ENCODE measurements at places on chromosomes 6 and 20.
A peak's percentile ranks its signal among the peaks of the same experiment; 100 is the strongest.

DNA sequence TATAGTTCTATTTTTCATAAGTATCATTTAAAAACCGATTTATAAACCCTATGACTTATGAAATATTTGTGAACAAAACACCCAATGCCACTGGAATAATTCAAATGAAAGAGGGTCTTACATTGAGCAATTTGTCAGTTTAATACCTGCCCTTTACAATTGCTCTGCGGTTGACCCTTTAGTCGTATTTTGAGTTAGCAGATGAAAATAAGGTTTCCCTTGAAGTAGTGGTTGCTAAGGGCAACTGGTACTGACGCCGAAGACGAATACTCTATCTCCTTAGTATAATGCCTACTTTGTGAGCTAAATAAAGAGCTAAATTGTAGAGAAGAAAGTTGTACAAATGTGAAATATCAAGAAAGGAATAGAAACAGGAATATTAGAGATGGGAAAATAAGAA is 69.4 kb downstream of the KCNQ5 start:
- no peak for DNase-seq

DNA sequence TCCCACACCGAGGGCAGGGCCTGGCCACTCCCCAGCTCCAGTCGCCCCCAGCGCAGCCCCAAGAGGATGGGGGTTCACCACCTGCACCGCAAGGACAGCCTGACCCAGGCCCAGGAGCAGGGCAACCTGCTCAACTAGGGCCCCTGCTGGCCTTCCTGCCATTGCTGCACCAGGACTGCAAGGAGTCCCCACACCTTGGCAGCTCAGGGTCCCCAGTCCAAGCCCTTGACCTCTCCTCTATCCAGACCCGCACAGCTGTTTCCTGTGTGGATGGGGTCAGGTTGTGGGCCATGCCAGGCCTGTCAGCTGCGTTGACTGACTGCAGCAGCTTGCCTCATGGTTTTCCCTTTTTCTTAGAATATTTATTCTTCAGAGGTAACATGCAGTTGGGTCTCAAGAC is 4.4 kb downstream of the LRRC73 start:
- no peak for DNase-seq

DNA sequence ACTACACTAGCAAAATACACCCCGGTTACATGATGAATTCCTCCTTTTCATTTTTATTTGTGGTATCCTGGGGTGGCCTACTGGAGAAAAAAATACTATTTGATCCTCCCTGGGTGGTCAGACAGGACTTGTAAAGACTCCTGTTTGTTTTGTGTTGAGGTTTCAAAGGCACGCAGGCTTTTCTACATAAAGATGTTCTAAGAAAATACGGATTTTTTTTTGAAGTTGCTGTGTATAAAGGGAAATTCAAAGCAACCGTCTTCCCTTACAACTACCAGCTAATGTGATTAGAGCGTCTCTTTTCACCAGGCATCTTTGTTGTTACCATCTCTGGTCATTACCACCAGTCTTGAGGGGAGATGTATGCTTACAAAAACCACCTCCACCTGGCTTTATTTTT is 187.1 kb downstream of the SOX4 start:
- no peak for DNase-seq

DNA sequence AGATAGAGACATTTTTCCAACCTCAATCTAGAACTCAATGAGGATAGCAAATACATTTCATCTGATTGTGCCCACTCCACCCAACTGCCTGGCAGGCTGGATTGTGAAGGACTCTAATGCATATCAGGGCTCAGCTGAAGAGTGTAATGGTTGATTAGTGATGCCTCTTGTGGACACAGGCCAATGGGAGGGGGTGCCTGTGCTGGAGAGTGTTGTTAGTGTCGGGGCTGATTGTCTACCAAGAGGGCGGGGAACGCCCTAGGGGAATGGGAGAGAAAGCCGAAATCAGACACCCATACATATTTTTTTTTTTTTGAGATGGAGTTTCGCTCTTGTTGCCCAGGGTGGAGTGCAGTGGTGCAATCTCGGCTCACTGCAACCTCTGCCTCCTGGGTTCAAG is 103.7 kb upstream of the SALL4 start:
- no peak for DNase-seq

- DNase-seq = no peak
Measured at GRCh38 chr6:154239392-154239791, 117.2 kb downstream of the IPCEF1 start.

GRCh38 chr6:32982084-32982701 is 13.8 kb downstream of the BRD2 start:
- no peak for DNase-seq

GRCh38 chr20:35373661-35374060 is 38.1 kb downstream of the UQCC1 start:
- no peak for DNase-seq

GRCh38 chr6:84026721-84027164 is 6.8 kb upstream of the MRAP2 start:
- DNase-seq = no peak

DNA sequence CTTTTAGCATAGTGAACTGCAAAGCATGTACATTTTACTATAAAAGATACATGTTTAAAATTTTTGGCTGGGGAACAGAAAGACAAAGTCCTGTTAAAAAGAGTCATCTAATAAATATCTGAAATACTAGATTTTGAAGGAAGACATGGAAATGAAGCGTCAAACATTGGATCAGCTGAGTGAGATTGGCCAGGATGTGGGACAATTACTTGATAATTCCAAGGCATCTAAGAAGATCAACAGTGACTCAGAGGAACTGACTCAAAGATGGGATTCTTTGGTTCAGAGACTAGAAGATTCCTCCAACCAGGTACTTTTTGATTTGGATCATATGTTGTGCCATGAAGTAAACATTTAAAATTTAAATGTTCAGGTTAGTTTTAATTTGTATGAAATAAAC is 162.3 kb downstream of the UTRN start:
- DNase-seq = no peak

DNA sequence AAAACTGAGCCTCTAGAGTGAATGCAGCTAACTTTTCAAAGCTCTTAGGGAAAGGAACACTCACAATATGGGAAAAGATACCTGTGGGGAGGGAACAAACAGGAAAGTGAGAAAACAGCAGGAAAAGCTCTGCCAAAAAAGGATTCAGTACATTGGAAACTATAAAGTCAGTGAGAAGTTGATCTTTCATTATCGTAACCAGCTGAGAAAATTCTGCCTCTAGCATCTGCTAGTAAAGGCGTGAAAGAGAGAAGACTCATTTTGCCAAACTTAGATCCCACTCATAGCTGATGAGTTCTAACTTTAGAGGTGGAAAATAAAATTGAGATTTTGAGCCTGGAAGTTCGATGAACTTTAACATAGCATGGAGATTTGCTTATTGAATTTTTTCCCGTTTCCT is 321.8 kb upstream of the RNF217 start:
- DNase-seq = no peak

GRCh38 chr6:90080876-90081481 is 186.7 kb downstream of the GJA10 start:
- peak; percentile 56 for DNase-seq

DNA sequence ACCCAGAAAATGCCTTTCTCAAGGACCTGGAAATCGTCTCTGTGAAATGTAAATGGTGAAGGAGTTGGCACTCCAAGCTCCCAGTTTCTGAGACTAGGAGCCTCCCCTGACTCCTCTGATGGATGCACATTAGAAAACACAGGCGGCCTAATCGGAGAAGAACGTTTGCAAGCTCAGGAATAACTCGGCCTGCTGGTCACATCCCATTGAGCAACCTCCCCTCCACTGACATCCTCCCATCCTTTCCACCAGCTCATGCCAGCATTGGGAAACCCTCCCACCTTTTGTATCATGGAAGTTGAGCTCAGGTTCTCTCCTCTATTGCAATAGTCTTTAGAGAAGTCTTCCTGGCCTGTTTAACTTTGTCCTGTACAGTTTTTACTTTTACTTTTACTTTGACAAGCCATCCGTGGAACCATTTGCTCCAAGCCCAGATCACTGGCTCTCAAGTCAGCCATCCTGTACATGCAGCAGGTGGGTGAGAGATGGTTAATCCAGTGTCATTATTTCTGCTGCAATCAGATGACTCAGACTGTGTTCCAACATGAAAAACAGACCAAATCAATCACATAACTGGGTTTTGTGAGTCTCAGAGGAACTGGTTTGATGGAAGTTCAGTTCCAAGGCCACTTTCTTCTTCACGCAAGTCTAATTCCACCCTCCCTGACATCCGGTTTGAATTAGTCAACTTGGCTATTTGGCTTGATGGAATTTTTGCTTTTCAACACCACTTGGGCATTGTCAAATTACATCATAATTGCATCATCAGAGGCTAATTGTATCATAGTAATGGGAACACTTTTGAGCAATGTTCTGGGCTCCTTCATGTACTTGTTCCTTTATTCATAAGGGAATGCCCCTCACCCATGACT is 619.4 kb upstream of the CDH4 start:
- no peak for DNase-seq

DNA sequence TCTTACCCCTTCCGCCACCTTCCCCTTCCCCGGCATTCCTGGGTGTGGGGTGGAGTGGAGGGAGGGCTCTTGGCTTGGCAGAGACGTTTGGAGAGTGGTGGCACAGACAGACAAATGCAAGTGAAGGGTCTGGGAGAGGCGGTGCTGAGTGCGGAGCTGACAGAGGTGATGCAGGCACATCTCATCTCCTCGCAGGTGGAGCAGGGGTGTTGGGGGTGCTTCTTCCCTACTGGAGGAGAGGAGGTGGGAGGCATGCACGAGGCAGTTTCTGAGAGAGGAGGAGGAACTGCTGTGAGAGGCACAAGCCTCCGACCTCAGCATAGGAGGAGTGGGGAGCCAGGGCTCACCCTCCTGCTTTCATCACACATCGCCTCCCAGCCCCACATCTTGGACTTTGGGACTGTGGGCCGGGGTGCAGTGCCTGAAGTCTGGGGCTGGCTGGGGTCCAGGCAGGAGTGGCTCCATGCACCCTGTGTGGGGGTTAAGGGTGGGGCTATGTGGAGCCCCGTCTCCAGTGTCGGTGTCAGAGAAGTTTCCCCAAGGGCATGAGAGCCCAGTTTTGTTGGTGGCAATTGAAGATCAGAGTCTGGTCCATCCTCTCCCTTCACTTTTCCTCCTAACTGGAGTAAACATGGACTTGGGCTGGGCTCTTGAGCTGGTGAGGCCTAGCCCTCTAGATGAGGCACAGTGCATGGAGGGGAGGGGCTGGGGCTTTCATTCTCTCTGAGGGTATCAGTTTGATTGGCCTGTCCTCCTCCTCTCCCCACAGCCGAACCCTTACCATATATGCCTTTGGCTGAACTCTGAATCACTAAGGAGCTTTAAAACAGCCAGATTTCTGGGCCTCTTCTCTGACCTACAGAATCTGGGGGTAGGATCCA is 20.2 kb upstream of the SLC22A7 start:
- DNase-seq = no peak

DNA sequence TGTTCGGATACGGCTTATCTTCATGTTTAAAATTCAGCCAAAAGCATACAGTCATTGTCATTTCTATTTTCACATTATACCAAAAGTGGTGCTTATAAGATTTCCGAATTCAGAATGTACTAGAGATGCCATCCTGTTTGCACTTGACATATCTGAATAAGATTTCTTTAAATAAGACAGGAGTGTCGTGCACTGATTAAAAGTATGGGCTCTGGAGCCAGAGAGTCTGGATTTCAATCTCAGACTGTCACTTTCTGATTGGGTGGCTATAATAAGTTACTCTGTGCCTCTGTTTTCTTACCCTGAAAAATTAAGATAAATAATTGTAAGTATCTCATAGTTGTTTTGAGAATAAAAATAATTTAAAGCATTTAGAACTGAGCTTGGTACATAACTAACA is 92.8 kb downstream of the RWDD2A start:
- no peak for DNase-seq

- DNase-seq = no peak
Measured at GRCh38 chr20:2659547-2659946, 4.5 kb downstream of the IDH3B start.

DNA sequence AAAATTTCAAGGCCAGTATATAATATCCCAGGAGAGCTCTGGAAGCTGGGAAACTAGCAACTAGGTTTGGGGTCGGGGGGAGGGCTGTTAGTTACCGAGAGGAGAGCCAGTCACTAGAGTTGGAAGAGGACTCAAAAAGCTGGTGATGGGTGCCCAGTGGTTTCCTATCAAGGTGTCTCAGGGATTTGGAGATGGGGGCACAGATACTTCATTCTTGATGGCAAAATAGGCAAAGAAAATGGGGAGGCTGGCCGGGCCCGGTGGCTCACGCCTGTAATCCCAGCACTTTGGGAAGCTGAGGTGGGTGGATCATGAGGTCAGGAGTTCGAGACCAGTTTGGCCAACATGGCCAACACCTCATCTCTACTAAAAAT is 805 bp downstream of the PHF1 start:
- no peak for DNase-seq

- no peak for DNase-seq
Measured at GRCh38 chr6:164108092-164108491, 693.6 kb downstream of the QKI start.

DNA sequence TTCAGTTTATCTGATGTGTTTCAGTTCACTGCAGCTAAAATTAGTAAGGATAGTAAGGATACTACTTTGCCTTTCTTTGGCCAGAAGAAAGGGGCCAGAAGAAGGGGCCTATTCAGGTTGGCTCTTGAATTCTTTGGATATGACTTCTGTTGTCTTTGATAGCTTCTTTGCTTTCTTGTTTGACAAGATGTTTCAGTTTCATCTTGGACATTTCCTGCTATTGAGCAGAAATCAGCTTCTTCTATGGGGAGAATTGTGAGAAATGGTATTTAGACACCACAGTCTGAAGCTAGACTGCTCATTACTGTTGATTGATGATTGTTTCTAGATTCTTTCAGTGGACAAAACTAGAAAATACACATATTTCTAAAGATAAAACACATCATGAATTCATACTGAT is 23.2 kb downstream of the L3MBTL3 start:
- DNase-seq = no peak

- no peak for DNase-seq
Measured at GRCh38 chr6:93746892-93747291, 327.5 kb upstream of the EPHA7 start.

DNA sequence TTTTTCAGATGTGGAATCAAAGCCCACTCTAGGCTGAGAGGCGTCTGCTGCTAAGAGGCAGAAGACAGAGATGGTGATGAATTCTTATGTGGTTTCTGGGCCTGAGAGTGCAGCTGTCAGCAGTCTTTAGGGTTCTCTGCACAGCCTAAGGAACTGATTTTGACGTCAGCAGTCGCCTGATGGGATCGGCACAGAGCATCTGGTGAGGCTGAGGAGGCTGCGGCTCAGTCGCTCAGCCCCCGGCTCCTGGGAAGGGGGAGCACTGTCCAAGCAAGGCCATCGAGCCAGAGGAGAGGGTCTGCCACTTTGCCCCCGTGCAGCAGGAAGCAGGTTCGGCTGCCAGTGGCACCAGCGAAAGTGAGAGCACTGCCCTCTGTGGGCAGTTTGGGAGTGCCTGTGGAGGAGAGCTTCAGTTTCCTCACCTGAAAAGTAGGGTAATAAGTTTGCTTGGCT is 92.5 kb downstream of the TCP11 start:
- DNase-seq = no peak

Data from stimulated activated CD4-positive, alpha-beta T cell treated with anti-CD3 and anti-CD28 coated beads, Interleukin-1b, Interleukin-23, amount 100 ng/mL, for 4 hours (primary cell).